GM13976 (cell line): ENCODE measurements at places on chromosomes 3 and 15.

DNA sequence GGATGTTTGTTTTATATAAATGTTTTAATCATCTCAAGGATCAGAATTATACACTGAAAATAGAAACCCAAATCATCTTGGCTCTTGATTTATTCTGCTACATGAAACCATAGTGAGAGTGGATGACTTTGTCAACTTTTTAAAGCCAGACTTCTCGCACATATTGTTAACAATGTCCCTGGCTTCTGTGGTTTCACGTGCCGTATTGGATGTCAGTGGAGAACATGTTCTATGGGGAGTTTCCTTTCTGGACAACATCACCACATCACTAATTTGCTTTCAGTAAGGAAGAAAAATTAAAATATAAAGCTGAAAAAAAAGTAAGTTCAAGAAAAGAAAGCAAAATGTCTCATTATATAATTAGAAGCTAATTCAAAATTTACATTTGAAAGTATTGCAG is 297.1 kb upstream of the MME start:
- DNase-seq: no peak

- no peak for DNase-seq
Observed at GRCh38 chr3:184659797-184660301, 52.0 kb downstream of the MAGEF1 start.

- DNase-seq: no peak
Observed at GRCh38 chr3:50695031-50695430, 20.3 kb downstream of the DOCK3 start.

DNA sequence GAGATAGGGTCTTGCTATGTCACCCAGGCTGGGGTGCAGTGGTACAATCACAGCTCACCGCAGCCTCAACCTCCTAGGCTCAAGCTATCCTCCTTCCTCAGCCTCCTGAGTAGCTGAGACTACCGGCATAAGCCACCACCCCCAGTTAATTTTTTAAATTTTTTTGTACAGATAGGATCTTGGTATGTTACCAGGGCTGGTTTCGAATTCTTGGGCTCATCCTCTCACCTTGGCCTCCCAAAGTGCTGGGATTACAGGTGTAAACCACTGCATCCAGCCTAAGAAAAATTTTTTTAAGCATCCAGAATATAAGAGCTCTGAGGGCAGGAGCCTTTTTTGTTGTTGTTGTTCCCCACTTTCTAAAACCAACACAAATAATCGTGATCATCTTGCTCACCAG is 14.4 kb upstream of the MAP6D1 start:
- no peak for DNase-seq

DNA sequence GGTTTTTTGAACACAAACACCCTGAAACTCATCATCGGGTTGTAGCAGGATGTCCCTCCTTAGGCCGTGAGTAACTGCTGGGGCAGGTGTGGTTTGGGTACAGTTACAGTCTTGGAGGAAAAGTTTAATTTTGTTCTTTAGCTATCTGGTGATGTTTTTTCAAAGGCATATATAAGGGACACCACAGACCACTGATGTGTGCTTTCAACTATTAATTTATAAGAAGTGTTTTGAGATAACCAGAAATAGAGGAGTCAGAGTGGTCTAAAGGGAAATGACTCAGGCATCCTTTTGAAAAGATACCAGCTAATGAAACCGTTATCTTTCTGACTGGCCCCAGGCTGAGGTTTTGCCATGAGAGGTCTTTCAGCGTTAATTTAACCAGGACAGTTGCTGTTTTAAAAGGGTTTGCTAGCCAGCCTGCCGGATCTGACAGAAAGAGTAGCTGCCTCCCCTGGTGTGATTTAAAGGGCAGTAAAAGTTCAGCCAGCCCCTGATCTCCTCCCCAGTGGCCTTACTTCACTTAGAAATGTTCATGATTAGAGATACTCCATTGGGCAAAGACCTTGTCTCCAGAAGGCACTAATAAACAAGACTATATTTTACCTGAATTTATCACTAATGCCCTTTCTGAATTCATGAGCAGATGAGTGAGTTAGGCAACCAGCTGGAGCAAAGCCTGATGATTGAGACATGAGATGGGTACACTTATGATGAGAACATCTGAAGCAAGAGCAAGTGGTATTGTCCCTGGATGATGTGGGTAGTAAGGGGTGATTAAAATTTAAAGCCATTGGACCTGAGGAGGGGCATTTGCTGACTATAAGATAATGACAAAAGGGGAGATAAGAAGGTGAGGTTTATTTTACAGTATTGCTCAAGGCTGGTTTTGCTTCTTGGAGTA is 482.5 kb upstream of the TBL1XR1 start:
- DNase-seq: no peak

GRCh38 chr3:122409446-122409845 is 6.4 kb downstream of the WDR5B start:
- DNase-seq: no peak

GRCh38 chr3:13582366-13583250 is 33.7 kb downstream of the FBLN2 start:
- no peak for DNase-seq

- DNase-seq: no peak
Observed at GRCh38 chr3:100615684-100616083, 6.3 kb downstream of the ADGRG7 start.

- no peak for DNase-seq
Observed at GRCh38 chr3:188468662-188469061, 314.7 kb downstream of the LPP start.

GRCh38 chr3:105413343-105413887 is 46.7 kb downstream of the ALCAM start:
- DNase-seq: no peak

DNA sequence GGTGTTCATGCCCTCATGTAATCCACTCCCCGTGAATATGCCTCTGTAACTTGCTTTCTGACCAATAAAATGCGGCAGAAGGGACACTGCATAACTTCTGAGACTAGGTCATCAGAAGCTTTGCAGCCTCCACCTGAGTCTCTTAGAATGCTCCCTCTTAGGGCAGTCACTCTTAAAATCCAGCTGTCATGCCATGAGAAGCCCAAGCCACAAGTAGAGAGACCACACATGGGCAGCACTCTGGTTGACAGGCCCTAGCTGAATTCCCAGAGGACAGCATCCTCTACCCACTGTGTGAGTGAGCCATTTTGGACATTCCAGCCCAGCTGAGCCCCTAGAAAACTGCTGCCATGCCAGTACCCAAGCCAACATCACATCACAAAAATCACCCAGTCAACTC is 41.4 kb downstream of the SCAPER start:
- DNase-seq: no peak

DNA sequence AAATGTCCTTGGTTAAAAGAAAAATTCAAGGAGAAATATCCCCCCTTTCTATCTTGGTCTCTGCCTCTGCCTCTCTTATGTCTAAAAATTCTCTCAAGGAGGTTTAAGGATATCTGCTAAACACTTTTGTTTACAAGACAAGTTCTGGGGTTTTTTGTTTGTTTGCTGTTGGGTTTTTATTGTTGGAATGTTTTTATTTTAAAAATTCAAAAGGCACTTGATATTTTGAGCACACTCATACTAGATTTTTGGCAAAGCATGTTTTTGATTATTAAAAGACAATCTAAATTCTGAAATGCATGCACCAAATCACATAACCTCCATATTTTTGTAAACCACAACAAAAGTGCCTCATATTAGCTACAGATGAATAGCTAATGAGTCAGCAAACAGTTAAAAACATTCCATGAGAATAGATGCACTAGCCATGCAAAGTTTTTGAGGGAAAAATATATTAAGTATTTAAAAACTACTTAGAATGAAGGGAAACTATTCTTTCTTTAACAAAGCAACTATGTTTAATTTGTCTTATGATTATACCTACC is 84.6 kb downstream of the ZBTB20 start:
- no peak for DNase-seq

GRCh38 chr15:74397239-74398068 is 30.0 kb upstream of the CYP11A1 start:
- no peak for DNase-seq

GRCh38 chr3:16090024-16090423 is 84.5 kb upstream of the GALNT15 start:
- no peak for DNase-seq

- no peak for DNase-seq
Observed at GRCh38 chr3:34212656-34213055, 414.2 kb downstream of the PDCD6IP start.

- DNase-seq: no peak
Observed at GRCh38 chr3:174198199-174198598, 660.9 kb upstream of the NAALADL2 start.
